Nucleus accumbens (tissue), 56 donors: ENCODE measurements at places on chromosomes 3 and 15.

GRCh38 chr3:54836871-54837270, 91.0 kb downstream of the LRTM1 start:
- DNase-seq: no peak

GRCh38 chr15:51281368-51281967, 56.9 kb downstream of the CYP19A1 start:
- DNase-seq: peak; percentile 76

DNA sequence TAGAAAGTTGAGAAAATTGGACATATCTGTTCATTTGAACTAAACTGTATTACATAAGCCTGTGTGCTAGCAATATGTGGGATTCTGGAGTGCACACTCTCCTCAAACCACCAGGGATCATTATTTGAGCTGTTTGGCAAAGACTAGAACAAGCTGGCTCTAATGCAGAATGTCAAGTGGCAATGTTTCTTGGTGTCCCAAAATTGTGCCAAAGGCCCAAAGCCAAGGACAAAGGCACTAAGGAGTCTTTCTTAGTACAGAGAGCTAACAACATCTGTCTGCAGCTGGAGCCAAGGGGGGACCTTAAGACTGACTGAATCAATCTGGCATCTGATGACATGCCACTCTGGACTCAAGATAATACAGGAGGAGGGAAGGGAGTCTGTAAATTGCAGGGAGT, 76.7 kb upstream of the STRIT1 start:
- no peak for DNase-seq

DNA sequence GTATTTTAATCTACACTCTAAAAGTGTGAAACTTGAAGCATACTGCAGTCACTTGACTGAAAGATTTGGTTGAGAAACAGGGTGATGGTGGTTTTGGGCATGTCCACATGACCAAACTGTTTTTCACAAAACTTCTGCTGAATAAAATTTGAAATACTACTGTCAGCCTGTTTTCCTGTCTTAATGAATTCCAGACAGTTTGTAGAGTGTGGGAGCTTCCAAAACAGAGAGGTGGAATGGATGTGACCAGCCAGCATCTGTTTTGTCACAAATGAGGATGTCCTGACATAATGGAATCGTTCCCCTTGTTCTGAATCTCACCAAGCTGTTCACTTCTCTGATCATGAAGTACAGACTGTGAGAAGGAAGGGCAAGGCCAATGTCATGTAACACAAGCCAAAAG, 11.8 kb downstream of the MITF start:
- DNase-seq: no peak

- DNase-seq: no peak
Measured at GRCh38 chr3:9826815-9827573, 16.8 kb downstream of the RPUSD3 start.
